ENCODE measurements at places on chromosomes 12 and 14. TPM values are rescaled to one million over a fixed set of nuclear protein-coding genes. Genes with fewer than 3 reads are reported as not detected.

Gene MYF6
- total RNA-seq, result 19.2 TPM

Gene GPR162
- total RNA-seq, result 35.4 TPM

Gene ASPG
- total RNA-seq, result 2.4 TPM

Gene OVCH1
- 0.33 TPM for total RNA-seq

Gene KRT75
- 0.71 TPM for total RNA-seq

Gene SLC25A47
- total RNA-seq, result 0.22 TPM

Gene VIPAS39
- total RNA-seq, result 29.3 TPM

Gene MSI1
- total RNA-seq, result 121 TPM

Gene GPHN
- 44.5 TPM for total RNA-seq

Gene ASIC1
- 8.0 TPM for total RNA-seq

Gene GEMIN2
- total RNA-seq, result 35.5 TPM

Gene NPFF
- total RNA-seq, result not detected

Gene AICDA
- 0.66 TPM for total RNA-seq

Gene SRRM4
- 21.8 TPM for total RNA-seq

Gene PRIMA1
- total RNA-seq, result 2.9 TPM

Gene SETD3
- total RNA-seq, result 107 TPM

Gene KRT78
- total RNA-seq, result 2.6 TPM

Gene LUM
- total RNA-seq, result 312 TPM

Gene RNASE2
- total RNA-seq, result not detected

Gene KRT6A
- total RNA-seq, result 1.2 TPM

Gene MUCL1
- not detected for total RNA-seq

Gene HAL
- 0.49 TPM for total RNA-seq

Gene GSG1
- 17.3 TPM for total RNA-seq

Gene TPPP2
- total RNA-seq, result not detected

Gene KICS2
- 9.1 TPM for total RNA-seq

Gene HRK
- total RNA-seq, result 0.60 TPM

Gene STXBP6
- 13.9 TPM for total RNA-seq

Gene FAM216A
- total RNA-seq, result 16.7 TPM

Gene SLC6A15
- 71.4 TPM for total RNA-seq

Gene PRR4
- 11.7 TPM for total RNA-seq

Gene NELL2
- total RNA-seq, result 195 TPM

Gene CCDC197
- total RNA-seq, result not detected

Gene RD3L
- total RNA-seq, result 12.0 TPM

Gene TTC9
- total RNA-seq, result 8.9 TPM

Gene KLHL33
- 0.99 TPM for total RNA-seq

Gene KRT83
- not detected for total RNA-seq

Gene TAS2R46
- total RNA-seq, result 15.8 TPM

Gene EIF2S3B
- 0.55 TPM for total RNA-seq

Gene NFKBIA
- total RNA-seq, result 149 TPM

Gene RNF212B
- total RNA-seq, result not detected

Gene DCN
- total RNA-seq, result 932 TPM

Gene TTC7B
- total RNA-seq, result 55.9 TPM

Gene IFNG-AS1
- 4.9 TPM for total RNA-seq

Gene CLEC12A
- 3.4 TPM for total RNA-seq

Gene SERPINA10
- not detected for total RNA-seq

Gene OR6C2
- total RNA-seq, result not detected

Gene DPPA3
- total RNA-seq, result not detected

Gene REP15
- 1.4 TPM for total RNA-seq

Gene LMNTD1
- total RNA-seq, result not detected

Gene TOMM20L
- not detected for total RNA-seq

Gene PRH2
- not detected for total RNA-seq

Gene VCPKMT
- 13.7 TPM for total RNA-seq

Gene GLIPR1L1
- total RNA-seq, result not detected

Gene SLC17A8
- 3.6 TPM for total RNA-seq

Gene CLEC1A
- 3.7 TPM for total RNA-seq

Gene FSCB
- 0.11 TPM for total RNA-seq

Gene AVPR1A
- 25.7 TPM for total RNA-seq

Gene SNAPC1
- total RNA-seq, result 9.2 TPM

Gene FGF23
- 0.27 TPM for total RNA-seq

All from camera-type eye (tissue), 1 donor.